CD4-positive, alpha-beta T cell treated with Interleukin-6 at 100 ng/mL for 8 hours (primary cell): ENCODE measurements at places on chromosomes 2 and 18.

DNA sequence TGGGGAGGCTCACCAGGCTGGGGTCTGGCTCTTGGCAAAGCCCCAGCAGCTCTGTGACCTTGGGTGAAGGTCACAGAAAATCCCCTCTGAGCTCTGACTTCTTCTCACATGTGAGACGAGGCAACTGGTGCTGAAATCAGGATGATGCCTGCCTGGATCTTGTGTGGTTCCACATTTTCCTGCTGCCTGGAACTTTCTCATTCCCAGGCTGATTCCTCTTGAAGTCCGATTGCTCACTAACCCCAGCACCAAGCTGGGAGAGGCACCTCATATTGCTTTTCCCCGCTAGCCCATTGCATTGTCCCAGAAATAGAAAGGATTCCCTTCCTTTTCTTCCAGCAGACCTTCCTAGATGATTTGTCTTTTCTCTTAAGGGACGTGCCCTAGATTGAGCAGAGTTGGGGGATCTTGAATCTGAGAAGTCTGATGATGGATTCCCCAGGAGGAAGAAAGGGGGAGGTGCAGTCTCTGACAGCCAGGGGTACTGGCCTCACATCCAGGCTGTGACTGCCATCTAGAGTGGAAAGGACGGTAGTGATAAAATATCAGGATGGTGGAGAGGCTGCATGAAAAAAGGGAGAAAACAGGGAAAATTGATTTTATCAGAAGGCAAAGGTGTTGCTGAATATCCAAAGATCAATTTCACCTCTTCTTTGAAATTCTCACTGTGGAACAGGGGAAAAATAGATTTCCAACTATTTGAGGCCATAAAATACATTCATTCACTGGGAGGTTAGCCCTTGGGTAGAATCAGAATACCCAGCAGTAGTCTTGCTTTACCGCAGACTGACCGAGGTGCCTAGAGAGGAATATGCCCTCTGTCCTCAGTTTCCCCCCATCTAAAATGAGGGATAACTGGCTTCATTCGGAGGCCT is 96.3 kb downstream of the FAM210A start:
- DNase-seq: peak; percentile 48

- no peak for DNase-seq
Observed at GRCh38 chr2:52964916-52965530, 802.6 kb upstream of the CHAC2 start.

GRCh38 chr18:63183952-63184770 is 135.4 kb downstream of the BCL2 start:
- no peak for DNase-seq

GRCh38 chr2:125296742-125297141 is 1271.7 kb downstream of the CNTNAP5 start:
- no peak for DNase-seq

GRCh38 chr18:23136326-23137096 is 1.2 kb downstream of the CABLES1 start:
- no peak for DNase-seq

DNA sequence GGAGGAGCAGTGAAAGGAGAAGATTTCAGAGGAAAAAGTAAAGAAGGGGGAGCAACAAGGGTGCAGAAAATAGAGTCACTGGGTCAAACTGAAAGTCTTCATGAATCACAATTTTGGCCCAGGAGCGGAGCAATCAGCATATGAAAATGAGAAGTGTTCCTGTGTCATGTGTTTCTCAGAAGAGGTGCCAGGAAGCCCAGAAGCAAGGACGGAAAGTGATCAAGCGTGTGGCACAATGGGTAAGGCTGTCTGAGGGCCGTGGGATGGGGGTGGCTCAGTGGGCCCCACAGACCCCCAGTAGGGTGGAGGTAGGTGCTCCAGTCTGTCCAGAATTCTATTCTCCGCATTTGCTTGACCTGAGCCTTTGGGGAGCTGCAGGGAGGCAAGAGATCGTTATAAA is 44.2 kb downstream of the SP140 start:
- DNase-seq: no peak

DNA sequence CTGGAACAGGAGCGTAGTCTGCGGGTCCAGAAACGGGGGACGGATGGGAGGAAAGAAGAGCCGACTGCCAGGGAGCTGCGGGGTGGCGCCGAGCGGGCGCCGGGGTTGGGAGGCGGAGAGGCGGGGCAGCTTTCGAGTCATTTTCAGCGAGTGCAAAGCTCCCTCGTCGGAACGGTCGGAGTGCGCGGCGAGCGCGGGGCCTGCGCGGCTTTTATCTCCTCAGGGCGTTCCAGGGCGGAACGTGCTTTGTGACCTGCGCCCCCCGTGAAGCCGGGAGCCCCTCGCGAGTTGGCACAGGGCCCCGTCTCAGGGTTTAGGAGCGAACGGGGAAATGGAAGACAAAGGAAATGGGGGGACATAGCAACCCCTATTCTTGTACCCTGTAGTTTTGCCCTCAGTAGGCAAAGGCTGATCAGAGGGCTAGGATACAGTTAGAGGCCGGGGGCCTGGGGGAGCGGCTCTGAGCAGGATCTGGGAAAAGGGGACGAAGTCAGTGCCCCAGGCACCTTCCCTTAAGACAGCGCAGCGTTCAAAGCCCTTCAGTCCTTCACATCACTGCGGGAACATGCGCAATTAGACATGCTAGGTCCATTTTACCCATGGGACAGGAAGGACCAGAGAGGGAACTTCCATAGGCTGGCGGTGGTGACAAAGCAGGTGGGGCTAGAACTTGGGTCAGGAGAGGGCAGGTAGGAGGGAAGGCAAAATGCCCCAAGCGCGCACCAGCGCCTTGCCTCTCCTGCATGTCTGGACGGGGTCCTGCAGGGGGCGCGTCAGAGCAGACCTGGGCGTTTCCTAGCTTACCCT is 60.1 kb upstream of the IL1RL1 start:
- peak; percentile 63 for DNase-seq
